ENCODE measurements at places on chromosomes 5 and 9. TPM values are rescaled to one million over a fixed set of nuclear protein-coding genes. Genes with fewer than 3 reads are reported as not detected.

The RGS7BP gene
- 6.2 TPM for total RNA-seq

The MEIKIN gene
- total RNA-seq, result not detected

The SAXO1 gene
- total RNA-seq, result under 0.01 TPM

The CD72 gene
- 0.78 TPM for total RNA-seq

The EQTN gene
- total RNA-seq, result not detected

The EFNA5 gene
- total RNA-seq, result 1.1 TPM

The MARCOL gene
- not detected for total RNA-seq

The FBP2 gene
- total RNA-seq, result not detected

The TOR2A gene
- 3.8 TPM for total RNA-seq

The NEURL1B gene
- total RNA-seq, result 11.3 TPM

The NTNG2 gene
- 3.8 TPM for total RNA-seq

The TLX3 gene
- total RNA-seq, result not detected

The C9orf50 gene
- total RNA-seq, result 0.26 TPM

The SLCO6A1 gene
- not detected for total RNA-seq

The ORM2 gene
- total RNA-seq, result not detected

The SLC25A48 gene
- total RNA-seq, result not detected

The SPEF2 gene
- 2.0 TPM for total RNA-seq

The PCDHGC5 gene
- 7.3 TPM for total RNA-seq

The DNM1 gene
- 1.9 TPM for total RNA-seq

The PGM5 gene
- total RNA-seq, result 33.3 TPM

The GRIA1 gene
- 2.4 TPM for total RNA-seq

The DAB2IP gene
- total RNA-seq, result 33.3 TPM

The NFIL3 gene
- total RNA-seq, result 29.3 TPM

The CAMK2A gene
- total RNA-seq, result 0.10 TPM

The PCDHGA8 gene
- total RNA-seq, result 4.0 TPM

The PCDHGB6 gene
- 4.8 TPM for total RNA-seq

The SPINK13 gene
- not detected for total RNA-seq

The WDR38 gene
- total RNA-seq, result not detected

The PCDHB10 gene
- 0.79 TPM for total RNA-seq

The CDK9 gene
- 43.9 TPM for total RNA-seq

The SLC2A6 gene
- total RNA-seq, result 19.7 TPM

The SLC6A3 gene
- total RNA-seq, result not detected

The F2RL2 gene
- total RNA-seq, result 34.1 TPM

The OBP2B gene
- not detected for total RNA-seq

The POU5F2 gene
- 1.2 TPM for total RNA-seq

The ANKRD18A gene
- total RNA-seq, result not detected

The ANKH gene
- 83.0 TPM for total RNA-seq

The SH3TC2 gene
- 2.4 TPM for total RNA-seq

The IL7R gene
- total RNA-seq, result 9.8 TPM

The TXNDC8 gene
- not detected for total RNA-seq
